Cortex of kidney (tissue), 1 donor: ENCODE measurements at places on chromosomes 11 and 22.

GRCh38 chr22:41198027-41198580, 7.0 kb upstream of the L3MBTL2 start:
- DNase-seq: no peak

DNA sequence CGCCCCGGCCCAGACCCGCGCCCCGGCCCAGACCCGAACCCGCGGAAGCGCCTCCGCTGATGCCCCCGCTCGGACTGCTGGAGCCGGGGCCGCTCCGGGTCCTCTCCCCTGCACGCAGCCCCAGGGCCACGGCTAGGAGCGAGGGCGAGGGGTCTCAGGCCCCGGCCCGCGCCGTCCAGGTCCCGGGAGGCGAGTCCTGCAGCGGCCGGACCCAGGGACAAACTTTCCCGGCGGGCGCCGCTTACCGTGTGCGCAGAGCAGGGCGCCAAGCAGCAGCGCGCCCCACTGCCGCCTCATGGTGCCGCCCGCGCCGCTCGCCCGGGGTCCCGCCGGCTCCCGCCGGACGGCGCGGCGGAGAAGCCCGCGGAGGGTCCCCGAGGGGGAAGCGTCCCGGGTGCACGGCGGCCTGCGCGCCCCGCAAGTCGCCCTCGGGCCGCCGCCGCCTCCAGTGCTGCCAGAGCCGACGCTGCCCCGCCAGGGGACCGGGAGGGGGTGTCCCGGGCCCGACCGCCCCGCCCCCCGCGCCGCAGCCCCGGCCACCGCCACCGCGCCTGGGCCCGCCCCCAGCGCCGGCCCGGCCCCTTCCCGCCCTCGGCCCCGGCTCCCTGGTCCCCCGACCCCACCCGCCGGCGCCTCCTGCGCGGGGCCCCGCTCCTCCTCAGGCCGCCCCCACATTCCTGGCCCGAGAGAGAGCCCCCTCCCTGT, at the start of gene LRP4:
TSS of gene LRP4 (minus strand) at position 468 of the 705 bp plus-strand sequence. CDS start at position 297, 171 bp downstream.
- DNase-seq: no peak

GRCh38 chr11:16881074-16881709, 133.0 kb downstream of the PLEKHA7 start:
- DNase-seq: no peak

- DNase-seq: no peak
Observed at GRCh38 chr11:113222241-113222640, 92.1 kb upstream of the TTC12 start.
